ENCODE measurements at places on chromosomes 16 and 17.

- no peak for DNase-seq
Measured at GRCh38 chr17:21113049-21113690, 13.6 kb upstream of the DHRS7B start.

GRCh38 chr17:81865733-81866439 is 5.3 kb downstream of the ARHGDIA start:
- no peak for DNase-seq

DNA sequence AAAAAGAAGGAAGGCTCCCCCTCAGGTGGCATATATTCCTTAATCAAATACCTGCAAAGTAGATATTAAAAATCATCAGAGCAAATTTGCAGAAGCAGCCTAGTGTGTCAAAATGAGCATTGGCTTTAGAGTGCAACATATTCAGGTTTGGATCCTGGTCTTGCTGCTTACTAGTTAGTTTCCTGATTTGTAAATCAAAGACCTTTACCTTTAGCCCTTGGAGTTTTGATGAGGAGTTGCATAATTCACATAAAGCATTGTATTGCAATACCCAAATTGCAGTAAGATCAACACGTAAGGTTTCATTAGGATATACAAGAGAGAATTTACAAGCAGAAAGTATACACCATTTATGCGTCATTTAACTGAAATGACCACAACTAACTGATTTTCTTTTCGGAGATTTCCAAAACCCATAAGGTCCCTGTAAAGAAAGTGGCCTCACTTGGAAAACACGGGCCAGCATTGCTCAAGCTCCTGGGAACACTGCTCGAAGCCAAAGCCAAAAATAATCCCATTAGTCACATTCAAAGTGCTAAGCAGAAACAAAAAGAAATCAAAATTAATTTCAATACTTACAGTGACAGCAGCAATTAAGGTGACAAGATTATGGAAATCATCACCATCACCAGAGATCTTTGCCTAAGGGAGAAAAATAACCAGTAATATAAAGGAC is 415.9 kb upstream of the ERCC4 start:
- no peak for DNase-seq

- DNase-seq = no peak
Measured at GRCh38 chr17:31494259-31495021, 103.0 kb downstream of the RAB11FIP4 start.

DNA sequence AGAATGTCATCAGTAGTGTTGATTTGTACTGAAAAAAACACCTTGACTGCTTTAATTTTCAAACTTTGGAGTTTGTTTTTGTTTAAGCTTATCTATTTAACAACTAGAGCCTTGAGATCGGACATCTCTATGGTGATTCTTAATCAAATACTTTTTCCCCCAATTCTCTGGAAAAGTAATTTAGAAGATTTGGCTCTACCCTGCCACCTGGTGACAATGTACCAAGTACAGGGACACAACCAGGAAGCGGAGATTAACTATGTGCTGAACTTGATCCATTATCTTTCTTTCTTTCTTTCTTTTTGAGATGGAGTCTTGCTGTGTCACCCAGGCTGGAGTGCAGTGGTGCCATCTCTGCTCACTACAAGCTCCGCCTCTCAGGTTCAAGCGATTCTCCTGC is 30.8 kb downstream of the USP43 start:
- no peak for DNase-seq

- DNase-seq = no peak
Measured at GRCh38 chr17:50201276-50201854, at the start of gene COL1A1. Gene COL1A1 (minus strand): TSS chr17:50201631. CDS start chr17:50201513, 118 bp downstream.

GRCh38 chr17:56447171-56447570 is 146.3 kb upstream of the NOG start:
- DNase-seq = no peak

DNA sequence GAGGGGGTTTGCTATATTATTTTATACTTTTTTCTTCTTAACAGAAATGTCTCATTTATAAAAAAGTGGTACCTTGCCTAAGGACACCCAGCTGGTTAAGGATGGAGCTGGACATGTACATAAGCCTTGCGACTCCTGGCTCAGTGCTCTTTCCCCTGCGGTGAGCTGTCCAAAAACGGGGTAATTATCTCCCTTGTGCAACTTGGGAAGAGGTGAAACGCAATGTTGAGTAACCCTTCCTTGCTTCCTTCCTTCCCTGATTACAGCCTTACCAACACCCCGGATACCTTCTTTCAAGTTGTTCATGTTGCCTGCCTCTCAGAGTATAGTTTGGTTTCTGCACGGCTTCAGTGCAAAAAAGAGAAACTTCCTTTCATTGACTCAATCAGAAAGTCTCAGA is 94.1 kb upstream of the XYLT1 start:
- DNase-seq = no peak

- no peak for DNase-seq
Measured at GRCh38 chr16:83245061-83245460, 562.7 kb upstream of the HSBP1 start.

GRCh38 chr17:19656851-19657581 is 8.5 kb downstream of the ALDH3A2 start:
- no peak for DNase-seq

DNA sequence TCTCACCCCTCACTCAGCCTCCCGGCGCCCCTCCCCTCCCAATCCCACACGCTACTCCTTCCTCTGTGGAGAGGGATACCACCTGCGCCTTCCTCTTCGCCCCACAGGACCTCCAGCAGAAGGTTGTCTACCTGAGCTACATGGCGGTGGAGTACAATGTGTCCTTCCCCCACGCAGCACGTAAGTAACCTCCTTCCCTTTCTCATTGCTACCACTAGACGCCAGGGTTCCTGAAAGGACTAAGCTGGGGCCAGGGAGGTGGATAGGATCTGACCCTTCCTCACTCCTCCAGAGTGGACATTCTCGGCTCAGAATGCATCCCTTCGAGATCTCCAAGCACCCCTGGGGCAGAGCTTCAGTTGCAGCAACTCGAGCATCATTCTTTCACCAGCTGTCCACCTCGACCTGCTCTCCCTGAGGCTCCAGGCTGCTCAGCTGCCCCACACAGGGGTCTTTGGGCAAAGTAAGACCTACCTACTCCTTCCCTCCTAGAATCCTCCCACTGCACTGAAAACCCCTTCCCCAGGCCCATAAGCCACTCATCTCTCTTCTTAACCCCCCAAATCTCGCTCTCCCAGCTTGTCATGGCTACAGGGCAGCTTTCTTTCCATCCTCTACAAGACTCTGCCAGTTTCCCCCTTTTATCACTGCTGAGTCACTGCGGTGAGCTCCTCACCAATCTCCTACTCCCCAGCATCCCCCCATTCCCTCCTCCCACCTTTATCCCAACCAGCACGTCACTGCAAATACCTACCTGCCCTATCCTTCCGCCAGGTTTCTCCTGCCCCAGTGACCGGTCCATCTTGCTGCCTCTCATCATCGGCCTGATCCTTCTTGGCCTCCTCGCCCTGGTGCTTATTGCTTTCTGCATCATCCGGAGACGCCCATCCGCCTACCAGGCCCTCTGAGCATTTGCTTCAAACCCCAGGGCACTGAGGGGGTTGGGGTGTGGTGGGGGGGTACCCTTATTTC is 1.5 kb downstream of the CD68 start:
- no peak for DNase-seq

- no peak for DNase-seq
Measured at GRCh38 chr17:77640916-77641605, 317.4 kb upstream of the TNRC6C start.

DNA sequence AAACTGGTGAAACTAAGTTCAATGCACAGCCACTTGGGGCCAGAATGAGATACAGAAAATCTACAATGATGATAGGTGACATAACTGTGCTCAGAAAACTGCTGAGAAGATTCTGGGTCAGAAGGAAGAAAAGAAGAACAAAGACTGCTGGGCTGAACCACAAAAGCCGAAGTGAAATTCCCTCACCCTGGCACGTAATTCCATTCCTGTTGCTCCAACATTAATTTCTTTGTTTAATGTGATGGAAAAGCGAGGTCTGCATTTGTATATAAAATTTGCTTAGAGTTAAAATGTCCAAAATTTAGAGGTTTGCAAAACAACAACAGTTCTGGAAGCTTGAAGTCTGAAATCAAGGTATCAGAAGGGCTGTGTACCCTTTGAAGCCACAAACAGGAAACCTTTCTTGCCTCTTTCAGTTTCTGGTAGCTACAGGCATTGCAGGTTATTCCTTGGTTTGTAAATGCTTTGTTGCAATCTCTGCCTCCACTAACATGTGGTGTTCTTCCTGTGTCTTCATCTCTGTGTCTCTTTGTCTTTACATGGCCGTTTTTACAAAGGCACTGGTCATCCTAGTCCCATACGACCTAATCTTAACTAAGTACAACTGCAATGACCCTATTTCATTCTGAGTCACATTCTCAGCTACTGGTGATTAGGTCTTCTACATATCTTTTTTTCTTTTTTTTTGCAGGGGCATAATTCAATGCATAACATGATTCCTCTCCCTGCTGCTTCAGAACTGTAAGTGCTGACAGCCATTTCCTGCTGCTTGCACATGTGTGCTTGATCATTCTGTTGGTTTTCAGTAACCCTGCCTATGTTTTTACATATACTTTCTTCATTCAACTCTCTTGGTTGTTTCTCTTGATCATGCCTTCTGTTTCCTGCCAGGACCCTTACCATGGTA is 603.0 kb upstream of the CDH8 start:
- DNase-seq = no peak

GRCh38 chr16:11379420-11379819 is 34.2 kb downstream of the RMI2 start:
- DNase-seq = no peak

GRCh38 chr16:57658878-57659674 is 9.0 kb upstream of the ADGRG3 start:
- no peak for DNase-seq

- no peak for DNase-seq
Measured at GRCh38 chr17:2124391-2124790, 69.5 kb downstream of the HIC1 start.

DNA sequence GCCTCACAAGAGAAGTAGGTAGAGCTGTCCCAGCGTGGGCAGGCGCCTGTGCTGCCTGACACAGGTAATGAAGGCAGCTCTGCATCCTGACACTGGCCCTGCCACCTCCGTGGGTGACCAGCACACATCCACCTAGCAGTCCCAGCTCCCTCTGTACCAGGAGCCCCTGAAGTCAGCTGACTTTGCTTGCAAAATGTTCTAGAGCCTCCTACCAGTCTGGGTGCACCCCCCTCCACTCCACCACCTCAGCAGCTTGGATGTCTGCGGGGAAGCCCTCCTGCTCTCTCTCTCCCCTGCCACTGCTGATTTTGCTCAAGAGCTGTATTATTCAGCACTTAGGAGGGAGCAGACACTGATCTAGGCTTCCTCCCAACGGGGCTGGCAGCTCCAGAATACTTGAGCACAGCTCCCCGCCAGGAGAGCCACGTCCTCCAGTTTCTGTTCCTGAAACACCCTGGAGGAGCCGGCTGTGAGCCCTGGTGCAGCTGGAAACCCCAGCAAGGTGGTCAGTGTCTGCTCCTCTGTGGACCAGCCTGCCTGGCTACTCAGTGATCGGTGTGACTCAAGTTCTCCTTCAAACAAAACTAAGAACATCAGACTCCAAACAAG is 1.0 kb downstream of the RNF166 start:
- peak; percentile 15 for DNase-seq

DNA sequence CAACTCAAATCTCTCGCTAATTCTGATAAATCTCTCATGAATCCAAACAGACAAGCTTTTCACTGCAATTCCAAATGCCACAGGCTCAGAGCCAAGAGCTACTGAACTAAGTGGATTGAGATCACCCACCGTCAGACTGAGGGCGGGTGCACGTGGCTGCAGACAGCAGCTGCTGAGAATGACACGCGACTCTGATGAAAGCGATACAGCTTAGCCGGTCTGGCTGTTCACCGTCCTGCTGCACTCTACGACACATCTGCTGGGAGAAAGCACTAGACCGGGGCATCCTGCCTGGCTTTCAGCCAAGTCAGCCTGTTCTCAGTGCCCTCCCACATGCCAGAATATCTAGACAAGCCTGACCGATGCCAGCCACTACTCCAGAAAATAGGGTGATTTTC is 42.6 kb downstream of the KLHDC4 start:
- peak; percentile 48 for DNase-seq

DNA sequence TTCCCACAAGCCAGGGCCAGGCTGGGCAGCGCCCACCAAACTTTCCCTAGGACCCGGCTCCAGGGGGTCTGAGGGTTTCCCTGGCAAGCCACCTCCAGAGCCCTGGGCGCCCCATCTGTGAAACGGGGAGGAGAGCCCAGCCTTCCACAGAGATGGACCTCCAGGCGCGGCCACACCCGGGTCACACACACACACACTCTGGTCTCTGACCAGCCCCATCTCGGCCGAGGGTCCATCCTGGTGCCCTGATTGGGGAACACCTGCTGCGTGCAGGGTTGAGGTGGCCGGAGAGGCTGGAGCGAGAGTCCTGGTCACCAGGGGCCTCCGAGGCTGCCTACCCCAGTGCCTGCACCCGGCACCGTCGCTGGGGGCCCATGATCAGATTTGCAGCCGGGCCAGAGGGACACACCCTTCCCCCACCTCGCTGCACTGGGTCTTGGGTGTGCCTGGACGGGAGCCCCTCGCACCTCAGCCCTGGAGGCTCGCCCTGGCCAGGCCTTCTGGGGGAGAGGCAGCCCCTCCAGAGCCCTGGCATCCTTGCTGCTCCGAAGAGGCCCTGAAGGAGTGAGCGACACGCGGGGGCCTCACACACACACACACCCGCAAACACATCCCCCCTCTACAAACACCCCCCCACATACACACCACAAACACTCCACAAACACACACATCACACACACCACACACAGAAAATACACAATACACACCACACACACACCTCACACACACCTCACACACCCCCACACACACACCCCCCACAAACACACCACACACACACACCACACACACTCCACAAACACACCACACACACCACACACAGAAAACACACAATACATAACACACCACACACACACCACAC is 29.7 kb downstream of the SLC25A10 start:
- DNase-seq = no peak

- no peak for DNase-seq
Measured at GRCh38 chr17:27403480-27404005, 52.7 kb upstream of the KSR1 start.

DNA sequence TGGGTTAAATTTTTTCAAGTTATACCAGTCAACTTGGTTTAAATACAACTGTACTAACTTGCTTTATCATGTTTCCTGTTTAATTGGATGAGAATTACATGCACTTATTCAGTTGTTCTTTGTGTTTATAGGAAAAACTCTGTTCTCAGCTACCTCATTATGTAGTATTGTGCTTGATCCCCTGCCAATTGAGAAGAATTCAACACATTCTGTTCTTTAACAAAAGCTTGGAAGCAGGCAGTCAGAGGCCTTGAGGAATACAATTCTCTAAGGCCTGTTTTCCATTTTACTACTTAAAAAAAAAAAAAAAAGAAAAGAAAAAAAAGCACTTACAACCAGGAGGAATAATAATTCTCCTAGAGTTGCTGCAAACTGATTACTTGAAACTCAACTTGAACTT is 60.6 kb upstream of the CMIP start:
- DNase-seq = no peak

- no peak for DNase-seq
Measured at GRCh38 chr17:82862737-82863382, 23.0 kb upstream of the ZNF750 start.

- no peak for DNase-seq
Measured at GRCh38 chr17:76445697-76446448, 7.1 kb downstream of the UBE2O start.

All from amygdala (tissue), 56 donors.